ENCODE measurements at places on chromosomes 12 and 14.

DNA sequence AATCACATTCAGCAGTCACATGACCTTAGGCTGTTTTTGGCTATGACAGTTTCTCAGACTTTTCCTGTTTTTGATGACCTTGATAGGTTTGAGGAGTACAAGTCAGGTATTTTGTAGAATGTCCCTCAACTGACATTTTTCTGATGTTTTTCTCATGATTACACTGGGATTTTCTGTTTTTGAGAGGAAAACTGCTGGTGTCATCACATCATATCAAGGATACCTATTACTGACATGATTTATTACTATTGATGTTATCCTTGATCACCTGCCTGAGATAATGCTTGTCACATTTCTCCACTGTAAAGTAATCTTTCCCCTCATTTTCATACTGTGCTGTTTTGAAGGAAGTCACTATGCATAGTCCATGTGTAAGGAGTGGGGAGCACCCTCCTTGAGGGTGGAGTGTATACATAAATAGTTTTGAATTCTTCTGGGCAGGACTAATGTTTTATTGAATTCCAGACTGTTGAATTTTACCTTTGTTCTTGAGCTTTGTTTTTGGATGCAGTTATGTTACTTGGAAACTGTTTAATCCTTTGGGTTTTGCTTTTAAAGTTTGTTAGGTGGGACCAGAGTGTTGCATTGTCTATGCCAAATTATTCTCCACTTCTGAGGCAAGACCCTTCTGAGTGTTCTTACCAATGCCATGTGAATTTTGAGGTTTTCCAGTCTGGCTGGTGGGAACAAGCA, 444.5 kb upstream of the FAR2 start:
- peak; percentile 66 for DNase-seq

- no peak for DNase-seq
Observed at GRCh38 chr14:76498976-76499375, 123.0 kb downstream of the ESRRB start.

DNA sequence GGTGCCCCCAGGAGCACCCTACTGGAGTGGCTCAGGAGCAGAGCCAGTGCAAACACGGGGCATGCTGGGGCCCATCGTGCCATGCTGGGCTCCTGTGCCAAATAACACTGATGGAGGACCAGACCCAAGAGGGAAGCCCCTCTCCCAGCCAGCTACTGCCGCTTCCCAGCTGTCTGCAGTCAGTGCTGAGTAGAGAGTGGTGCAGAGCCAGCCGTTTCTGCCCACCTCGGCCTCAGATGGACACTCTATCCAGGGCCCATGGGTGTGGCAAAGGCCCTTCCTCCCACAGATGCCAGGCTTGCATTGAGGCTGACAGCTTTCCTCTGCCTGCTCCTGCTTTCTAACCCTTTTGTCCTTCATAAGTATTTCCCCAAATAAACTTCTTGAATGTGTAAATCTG, 13.2 kb downstream of the CLBA1 start:
- DNase-seq, result no peak

GRCh38 chr14:37262649-37263048, 64.9 kb downstream of the MIPOL1 start:
- no peak for DNase-seq

DNA sequence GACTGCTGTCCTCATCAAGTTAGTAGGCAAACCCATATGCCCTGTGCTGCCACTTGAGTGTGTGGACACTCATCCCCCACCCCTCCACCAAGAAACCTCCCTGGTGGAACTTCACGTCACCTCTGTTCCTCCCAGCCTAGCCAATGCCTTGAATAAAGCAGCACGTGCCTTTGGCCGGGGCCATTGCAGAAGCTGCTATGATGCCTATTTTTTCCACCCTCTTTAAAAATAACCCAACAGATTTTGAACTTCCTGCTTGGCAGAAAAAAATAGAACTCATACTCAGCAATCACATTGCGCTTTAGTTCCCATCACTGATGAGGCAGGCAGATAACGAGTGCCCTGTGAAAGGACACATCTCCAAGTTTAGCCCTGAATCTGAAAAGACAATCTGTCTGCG, 23.1 kb upstream of the PWP1 start:
- DNase-seq, result no peak

All from GM04503 (cell line).